ENCODE measurements at places on chromosomes 7 and 10.

- DNase-seq = no peak
These were observed 68.4 kb upstream of the NRBF2 start for GRCh38 chr10:63064706-63065105.

- no peak for DNase-seq
These were observed 172.6 kb downstream of the MAD1L1 start for GRCh38 chr7:2059964-2060700.

DNA sequence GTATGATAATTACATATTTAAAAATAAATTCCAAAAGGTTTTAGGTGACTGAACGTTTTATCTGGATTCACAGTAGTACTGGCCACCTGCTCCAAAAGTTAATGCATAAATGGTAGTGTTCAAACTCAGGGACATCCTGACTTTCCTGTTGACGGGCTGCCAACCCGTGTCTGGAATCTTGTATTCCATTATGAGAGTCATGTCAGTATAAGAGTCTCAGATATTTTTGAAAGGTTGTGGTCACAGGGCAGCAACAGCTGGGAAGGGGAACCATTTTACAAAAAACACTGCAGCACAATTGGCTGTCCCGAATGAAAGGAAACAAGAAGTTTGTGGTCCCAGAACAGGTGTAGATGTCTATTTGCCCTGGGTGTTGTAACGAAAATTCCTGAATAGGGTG, 2.8 kb downstream of the TDRD1 start:
- no peak for DNase-seq

DNA sequence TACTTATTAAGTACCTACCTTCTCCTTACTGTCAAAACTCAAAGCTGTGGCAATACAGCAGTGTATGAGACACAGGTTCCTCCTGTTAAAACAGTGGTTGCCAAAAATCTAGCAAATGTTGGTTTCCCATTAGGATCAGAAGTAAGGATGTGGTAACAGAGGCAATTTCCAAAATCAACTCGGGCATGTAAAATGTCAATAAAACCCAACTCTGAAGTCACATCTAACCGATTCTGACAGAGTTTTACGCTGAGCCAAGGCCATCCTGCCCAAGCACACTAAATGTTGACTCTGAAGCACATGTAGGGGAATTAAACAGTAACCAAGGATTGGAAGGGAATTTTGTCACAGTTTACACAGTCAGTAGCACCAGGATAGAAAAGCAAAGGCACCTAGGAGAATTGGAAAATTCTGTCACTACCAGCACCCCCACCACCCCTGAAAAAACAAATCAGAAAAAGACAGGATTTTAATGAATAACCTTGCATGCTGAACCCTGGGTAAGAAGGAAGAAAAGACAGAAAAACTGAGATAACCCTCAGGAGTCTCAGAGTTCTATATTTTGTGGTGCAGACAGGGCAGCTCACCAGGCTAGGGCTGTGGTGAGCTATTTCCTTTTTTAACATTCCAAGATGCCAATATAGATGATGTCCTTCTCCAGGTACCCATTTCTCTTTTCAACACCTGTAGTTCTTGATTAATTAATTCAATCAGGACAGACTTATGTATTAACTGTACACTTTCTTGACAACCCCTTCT, 119.5 kb downstream of the DOCK4 start:
- no peak for DNase-seq

DNA sequence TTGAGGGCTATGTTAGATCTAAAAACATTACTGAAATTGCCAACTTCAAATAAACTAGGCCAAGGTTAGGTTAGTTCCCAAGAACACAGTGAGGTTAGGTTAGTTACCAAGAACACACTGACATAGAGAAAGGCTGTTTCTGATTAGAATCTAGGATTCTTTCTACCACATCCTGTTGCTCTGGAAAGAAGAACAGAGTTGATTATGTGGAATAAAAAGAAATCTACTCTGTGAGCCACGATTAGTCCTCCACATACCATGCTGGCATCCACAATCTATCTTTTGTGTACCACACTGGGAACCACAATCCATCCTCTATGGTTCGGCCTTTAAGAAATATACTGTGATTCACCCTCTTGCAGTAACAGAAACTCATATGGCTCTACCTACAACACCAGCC, 91.4 kb downstream of the LRRTM3 start:
- no peak for DNase-seq

- DNase-seq = no peak
These were observed 43.9 kb downstream of the CDH23 start for GRCh38 chr10:71440506-71441035.

DNA sequence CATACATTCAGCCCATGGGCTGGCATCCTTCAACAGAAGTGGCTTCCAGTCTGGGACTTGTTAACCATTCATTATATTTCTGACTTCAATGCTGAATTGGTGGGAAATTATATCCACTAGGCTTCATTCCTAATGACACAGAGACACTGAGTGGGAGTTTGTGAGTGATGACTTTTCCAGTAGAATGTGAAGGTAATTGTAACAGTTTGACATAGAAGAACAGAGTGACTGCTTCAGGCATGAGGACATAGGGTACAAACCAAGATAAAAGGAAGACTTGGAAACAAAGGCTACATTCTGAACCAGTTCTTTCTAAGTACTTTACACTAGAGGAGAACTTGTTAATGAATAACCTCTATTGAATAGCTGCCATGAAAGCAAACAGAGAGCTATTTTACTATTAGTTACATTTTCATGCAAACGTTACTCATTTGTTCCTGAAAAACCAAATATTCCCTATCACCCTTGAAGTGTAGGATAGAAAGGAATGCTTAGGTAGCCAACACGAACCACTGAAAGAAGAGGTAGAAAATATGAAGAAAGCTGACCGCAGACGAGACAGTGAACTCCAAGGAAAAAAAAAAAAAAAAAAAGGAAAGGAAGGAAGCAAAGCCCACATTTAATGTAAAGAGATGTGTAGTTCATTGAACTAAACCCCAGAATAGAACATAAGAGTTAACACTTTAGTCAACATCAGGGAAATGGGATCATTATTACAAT, 237.0 kb upstream of the SEMA3C start:
- DNase-seq = no peak

- DNase-seq = no peak
These were observed 192.7 kb downstream of the MLLT10 start for GRCh38 chr10:21726601-21727225.

DNA sequence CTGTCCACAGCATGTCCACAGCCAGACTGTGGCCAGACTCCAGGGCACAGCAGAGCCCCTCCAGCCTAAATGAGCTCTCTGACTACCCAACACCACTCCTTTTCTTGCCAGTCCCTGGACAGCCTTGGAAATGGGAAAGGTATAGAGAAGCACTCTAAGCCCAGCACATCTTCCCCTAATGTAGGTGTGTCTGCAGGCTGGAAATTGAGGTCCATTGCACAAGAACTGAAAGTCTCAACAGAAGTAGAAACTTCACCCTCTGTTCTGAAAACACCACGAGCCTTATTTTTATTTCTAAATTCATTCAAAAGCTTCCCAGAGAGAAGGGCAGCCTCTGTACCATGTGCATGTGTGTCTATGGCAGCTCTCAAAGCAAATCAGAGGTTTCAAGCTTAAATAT, 3.7 kb upstream of the KCNMA1 start:
- DNase-seq = no peak

- no peak for DNase-seq
These were observed 25.5 kb downstream of the IL15RA start for GRCh38 chr10:5951721-5952407.

GRCh38 chr7:79320741-79321473, 132.6 kb downstream of the MAGI2 start:
- DNase-seq = no peak

- DNase-seq = no peak
These were observed 6.0 kb downstream of the IL15RA start for GRCh38 chr10:5971315-5971832.

DNA sequence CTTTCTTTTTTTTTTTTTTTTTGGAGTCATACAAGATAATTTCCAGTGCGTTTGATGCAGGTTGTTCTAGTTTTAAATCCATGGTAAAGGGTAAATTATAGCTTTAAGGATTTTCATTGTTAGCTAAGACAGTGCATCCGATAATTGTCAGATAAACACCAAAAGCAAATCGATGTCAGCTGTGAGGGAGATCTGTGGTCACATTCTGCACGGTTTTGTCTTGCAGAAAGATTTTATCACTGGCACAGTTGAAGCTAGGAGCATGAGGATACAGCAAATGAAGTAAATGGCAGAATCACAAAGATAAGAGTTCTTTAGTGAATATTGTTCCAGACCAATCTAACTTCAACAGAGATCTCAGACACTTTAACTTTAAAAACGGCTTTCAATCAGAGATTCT, 648.8 kb upstream of the COBL start:
- DNase-seq = no peak

GRCh38 chr7:73822319-73823173, 8.2 kb upstream of the CLDN4 start:
- DNase-seq = no peak

GRCh38 chr10:108039821-108040584, 875.5 kb upstream of the SORCS1 start:
- no peak for DNase-seq

GRCh38 chr10:61157182-61157581, 213.2 kb upstream of the RHOBTB1 start:
- no peak for DNase-seq

GRCh38 chr7:116575853-116576252, 51.0 kb downstream of the CAV1 start:
- DNase-seq = no peak

GRCh38 chr7:119197172-119197876, 972.8 kb downstream of the ANKRD7 start:
- DNase-seq = no peak

DNA sequence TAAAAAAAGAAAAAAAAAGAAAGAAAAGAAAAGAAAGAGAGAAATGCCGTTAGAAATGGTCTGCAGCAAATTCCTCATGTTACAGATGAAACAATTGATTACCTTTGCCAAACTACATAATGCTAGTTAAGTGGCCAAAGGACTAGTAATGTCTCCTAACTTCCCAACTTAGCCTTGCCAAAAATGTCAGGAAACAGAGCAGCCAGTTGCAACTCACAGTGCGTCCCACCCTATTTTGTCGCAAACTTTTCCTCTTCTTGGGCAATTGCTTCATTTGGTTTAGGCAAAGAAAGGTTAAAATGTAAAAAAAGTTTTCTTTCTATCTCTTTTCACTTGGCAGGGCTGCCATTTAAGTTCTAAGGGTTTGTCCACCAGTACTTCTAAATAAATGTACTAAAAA, 53.1 kb downstream of the APBB1IP start:
- DNase-seq = no peak

GRCh38 chr7:48274662-48275061, 103.4 kb downstream of the ABCA13 start:
- DNase-seq = no peak

DNA sequence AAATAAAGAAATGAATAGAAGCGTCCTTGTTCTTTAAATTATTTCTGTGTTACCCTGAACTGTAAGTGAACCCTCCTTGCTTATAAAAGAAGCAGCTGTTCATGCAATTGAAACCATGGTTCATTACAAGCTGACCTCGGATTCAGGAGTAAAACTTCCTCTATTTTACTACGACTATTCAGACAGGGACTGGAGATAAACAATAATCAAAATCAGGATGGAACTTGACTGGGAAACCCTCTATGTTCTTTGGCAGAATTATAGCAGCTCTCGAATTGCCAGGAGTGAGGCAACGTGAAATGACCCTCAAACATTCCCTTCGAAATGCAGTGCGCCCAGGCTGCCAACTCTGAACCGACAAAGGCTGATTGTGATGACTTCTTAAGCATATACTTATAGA, 172.1 kb downstream of the CYP26A1 start:
- no peak for DNase-seq

- no peak for DNase-seq
These were observed 16.2 kb upstream of the PRR15 start for GRCh38 chr7:29547421-29547820.

GRCh38 chr7:27212497-27213432, 12.9 kb upstream of the HOXA13 start:
- no peak for DNase-seq

- no peak for DNase-seq
These were observed 17.3 kb downstream of the ZNF775 start for GRCh38 chr7:150396426-150396825.

- DNase-seq = no peak
These were observed 724.2 kb downstream of the SORCS1 start for GRCh38 chr10:106440355-106440754.
